AG04449 (cell line): ENCODE measurements at places on chromosomes 1 and 21.
A peak's percentile ranks its signal among the peaks of the same experiment; 100 is the strongest.

DNA sequence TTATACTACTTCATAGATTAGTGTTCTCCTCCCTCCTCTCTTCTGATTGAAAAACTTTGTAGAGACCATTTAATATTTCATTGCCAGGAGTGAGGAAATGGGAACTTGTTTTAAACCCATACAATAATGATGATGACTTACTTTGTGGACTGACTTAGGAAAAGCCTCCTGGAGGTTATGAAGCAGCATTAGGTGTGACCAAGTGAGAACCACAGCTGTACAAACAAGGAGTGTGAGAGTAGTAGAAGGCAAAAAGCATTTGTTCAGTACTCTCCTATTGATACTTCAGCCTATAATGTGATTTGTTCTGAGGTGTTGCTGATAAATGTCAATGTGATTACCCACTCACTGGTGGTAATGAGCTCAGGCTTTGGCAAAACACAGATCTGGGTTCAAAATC, 8.4 kb downstream of the TIPRL start:
- DNase-seq, result no peak

DNA sequence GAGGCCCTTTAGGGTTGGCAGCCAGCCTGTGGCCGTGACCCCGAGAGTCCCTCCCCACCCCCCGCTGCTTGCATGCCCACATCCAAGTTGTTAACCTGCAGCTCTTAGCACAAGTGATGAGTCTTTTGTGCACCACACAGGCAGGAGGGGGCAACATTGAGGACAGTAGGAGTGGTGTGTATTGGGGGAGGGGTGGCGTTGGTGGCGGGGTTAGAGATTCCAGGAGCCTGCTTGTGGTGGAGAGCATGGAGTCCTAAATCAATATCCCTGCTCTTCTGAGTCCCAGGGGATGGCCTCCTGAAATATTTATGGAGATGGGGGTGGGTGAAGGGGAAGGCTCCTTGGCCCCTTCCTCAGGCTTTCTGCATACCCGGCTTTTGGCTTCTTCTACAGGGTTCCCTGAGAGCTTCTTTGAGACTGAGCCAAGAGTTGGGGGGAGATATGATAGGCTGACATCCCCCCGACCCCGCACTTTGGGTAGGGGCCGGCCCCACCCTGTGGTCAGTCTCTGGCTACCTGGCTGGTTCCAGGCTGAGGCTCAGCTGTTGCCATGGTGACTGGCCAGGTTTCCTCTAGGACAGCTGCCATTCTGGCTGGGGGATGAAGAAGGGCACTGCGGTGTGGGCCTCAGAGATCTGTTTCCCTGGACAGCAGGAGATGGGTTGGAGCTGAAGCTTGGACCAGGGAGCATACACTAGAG, 5.0 kb downstream of the CHRNB2 start:
- no peak for DNase-seq

- peak; percentile 2 for DNase-seq
Observed at GRCh38 chr1:38451541-38451993, 405.0 kb upstream of the POU3F1 start.

GRCh38 chr1:240149484-240150094, 57.9 kb downstream of the FMN2 start:
- no peak for DNase-seq

DNA sequence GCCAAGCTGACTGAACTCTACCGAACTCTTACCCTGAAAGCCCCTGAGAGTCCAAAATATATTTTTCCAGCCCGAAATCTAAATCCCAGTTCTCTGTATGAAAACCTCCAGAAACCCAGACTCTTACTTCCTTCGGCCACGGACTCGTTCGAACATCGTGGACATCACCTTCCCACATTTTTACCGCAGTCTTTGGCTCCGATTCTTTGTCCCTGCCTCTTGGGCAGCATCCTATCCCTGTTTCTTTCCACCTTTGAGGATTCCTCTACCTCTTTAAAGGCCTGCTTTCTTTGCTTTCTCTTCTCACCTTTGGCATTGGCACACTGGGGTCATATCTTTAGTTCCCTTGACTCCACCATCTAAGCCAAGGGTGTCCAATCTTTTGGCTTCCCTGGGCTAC, 932 bp upstream of the USP24 start:
- no peak for DNase-seq

DNA sequence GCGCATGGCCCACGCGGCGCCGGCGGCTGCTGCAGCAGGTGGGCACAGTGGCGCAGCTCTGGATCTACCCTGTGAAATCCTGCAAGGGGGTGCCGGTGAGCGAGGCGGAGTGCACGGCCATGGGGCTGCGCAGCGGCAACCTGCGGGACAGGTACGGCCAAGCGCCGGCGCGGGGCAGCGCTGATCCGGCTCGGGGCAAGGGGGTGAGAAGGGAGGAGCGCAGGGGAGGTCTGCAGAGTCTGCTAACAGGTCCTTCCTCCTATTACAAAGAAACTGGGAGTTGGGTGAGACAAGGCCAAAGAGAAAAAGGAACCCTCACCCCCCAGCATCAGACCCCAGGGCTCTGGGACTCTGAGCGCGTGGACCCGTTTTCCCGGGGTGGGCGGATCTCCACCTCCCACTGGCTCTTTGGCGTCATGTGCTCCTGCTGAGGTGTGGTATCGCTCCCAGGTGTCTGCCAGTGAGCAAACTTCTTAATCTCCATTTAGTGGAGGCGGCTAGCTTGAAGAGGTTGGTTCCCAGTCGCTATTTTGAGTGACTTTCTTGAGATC, 431 bp downstream of the MTARC1 start:
- DNase-seq, result no peak

- DNase-seq, result no peak
Observed at GRCh38 chr1:213623064-213623581, 364.6 kb upstream of the PROX1 start.

GRCh38 chr1:71548398-71548890, 467.6 kb upstream of the ZRANB2 start:
- no peak for DNase-seq

DNA sequence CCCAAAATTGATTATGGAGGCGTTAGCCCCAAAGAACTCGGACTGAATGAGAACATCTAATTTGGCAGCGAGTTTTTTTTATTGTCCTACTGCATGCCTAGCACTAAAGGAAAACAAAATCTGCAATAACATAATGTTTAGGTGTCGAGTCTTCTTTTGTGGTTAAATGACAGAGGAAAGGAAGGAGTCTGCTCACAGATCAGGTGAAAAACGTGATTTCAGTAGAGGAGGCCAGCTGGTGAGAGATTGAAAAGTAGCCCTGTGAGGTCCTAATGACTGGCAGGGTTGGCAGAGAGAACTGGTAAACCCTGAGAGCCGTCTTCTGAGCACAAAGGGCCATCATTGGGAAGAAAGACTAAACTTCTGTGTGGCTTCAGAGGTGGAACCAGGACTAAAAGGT, 24.2 kb downstream of the WDTC1 start:
- no peak for DNase-seq

GRCh38 chr1:38541223-38541622, 318.3 kb downstream of the RRAGC start:
- no peak for DNase-seq

- no peak for DNase-seq
Observed at GRCh38 chr1:113983391-113983790, 4.1 kb downstream of the OLFML3 start.

GRCh38 chr1:53934170-53934765, 11.2 kb downstream of the IFT25 start:
- no peak for DNase-seq

DNA sequence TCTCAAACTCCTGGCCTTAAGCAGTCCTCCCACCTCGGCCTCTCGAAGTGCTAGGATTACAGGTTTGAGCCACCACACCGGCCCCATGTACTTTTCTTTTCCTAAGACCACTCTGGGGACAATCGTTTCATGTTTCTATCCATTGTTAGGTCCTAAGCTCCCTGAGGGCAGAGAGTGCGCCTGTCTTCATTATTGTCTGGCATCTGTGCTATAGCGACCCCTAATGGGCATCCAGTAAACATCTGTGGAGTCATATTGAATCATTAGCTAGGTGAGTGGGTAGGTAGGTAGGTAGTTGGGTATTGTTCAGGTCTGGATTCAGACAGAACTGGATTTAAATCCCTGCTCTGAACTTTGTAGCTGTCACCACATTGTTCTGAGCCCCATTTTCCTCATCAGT, 66.1 kb downstream of the TMEM53 start:
- no peak for DNase-seq

DNA sequence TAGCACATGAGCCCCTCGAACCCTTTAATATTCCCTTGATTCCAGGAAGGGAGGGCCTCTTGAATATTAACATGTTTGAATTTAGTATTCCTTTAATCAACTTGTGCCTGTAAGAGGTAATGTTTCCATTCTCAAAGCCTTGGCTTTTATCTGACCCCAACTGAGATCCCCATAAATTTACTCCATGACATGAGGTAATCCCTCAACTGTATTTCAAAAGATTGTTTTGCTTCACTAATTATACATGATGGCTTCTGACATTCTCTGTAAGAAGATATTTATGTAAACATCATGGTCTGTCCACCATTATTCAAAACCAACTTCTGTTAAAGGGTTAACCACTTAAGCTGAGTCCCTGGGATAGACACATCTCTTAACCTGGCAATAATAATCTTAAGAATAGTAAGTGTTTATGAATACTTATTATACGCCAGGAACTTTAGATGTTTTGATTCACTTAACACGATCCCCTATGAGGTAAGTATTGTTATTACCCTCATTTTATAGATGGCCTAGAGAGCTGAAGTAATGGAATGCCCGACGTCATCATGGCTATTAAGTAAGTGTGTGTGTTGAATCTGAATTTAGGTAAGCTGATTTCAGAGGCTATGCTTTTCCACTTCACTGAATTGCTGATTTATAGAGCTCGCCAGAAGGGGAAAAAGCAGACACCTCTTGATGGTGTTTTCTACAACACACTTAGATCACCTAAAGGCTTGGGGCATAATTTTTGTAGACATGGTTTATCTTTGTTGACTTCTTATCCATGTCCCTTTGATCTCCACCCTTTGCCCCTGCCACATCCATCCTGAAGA, 11.1 kb downstream of the KRTAP19-1 start:
- DNase-seq, result no peak

DNA sequence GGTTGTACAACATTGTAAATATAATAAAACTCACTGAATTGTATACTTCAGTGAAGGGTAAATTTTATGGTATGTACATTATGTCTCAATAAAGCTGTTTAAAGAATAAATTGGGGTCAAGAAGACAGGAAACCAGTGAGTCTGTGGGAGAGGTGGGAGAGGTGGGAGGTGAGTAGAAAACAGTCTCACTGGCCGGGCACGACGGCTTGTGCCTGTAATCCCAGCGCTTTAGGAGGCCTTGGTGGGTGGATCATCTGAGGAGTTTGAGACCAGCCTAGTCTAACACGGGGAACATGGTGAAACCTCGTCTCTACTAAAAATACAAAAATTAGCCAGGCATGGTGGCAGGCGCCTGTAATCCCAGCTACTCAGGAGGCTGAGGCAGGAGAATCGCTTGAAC, 4.2 kb downstream of the MTMR11 start:
- no peak for DNase-seq

- peak; percentile 77 for DNase-seq
Observed at GRCh38 chr1:209850342-209850979, 22.7 kb downstream of the UTP25 start.

DNA sequence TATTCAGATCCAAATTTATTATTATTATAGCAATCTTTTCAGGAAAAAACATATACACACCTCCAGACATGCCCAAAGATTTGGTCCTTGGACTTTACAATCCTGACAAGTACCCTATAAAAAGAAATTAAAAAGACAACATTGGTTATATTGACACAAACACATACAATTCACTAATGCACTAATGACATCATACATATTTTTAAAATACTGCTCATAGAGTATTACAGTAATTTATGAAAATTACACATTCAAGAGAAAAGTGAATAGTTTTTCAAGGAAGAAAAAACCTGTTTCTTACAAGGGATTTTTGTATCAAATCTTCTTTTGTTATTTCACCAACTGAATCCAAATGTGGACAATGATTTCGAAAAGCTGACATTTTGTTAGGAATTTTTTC, 18.3 kb downstream of the USP33 start:
- DNase-seq, result no peak

GRCh38 chr1:166971252-166971651, 4.1 kb downstream of the ILDR2 start:
- DNase-seq, result no peak

GRCh38 chr21:41240040-41240439, 72.1 kb downstream of the BACE2 start:
- DNase-seq, result no peak

DNA sequence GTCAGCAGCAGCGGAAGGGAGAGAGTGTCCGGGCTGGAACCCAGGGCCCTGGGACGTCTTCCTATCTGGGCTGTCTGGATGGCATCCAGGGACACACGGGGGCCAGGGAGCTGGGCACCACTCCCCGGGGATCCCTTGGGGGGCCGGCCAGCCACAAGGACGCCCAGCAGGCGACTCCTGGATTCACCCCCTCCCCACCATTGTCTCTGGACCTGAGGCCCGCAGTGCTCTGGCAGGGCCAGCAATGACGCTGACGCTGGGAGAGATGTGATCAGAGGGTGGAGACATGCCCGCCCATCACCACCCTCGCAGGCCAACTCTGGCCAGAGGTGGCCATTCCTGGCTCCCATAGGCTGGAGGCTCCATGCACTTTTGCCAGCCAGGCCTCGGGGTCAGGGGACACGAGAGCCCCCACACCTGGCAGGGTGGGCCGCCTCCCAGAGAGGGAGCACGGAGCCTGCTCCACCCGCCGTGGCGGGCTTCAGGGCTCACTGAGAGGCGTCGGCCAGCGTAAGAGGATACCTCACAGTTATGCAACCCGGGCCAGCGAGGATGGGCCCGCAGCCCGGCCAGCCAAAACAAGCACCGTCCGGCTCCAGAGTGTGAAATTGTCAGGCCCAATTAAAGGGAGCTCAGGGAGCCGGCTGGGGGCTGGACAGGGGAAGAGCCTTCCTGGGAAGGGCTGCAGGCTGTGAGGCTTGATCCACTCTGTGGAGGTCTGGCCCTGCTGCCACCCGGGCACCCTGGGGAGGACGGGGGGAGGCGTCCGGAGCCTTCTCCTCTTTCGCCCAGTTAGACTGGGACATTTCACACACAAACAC, 10.3 kb downstream of the ACTRT2 start:
- no peak for DNase-seq

DNA sequence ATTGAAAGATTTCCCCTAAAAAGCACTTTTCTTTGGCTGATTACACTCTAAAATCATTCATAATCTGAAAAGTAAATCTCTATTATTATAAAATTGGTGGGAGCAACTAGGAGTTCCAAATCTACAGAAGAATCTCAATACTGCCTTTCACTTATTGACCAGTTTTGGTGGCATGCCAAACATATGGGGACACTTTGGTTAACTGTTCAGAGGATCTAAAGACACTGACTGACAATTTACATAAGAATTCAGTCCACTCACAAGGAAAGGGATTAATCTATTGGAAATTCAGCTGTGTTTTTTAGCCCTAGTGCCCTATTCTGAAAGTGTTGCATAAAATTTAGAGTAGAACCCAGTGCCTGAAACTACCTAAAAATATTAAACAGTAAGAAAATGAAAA, 113.6 kb downstream of the LRRC40 start:
- DNase-seq, result no peak
